ENCODE measurements at places on chromosomes 5 and 9.

GRCh38 chr5:115097236-115097635, 72.5 kb downstream of the TRIM36 start:
- DNase-seq: no peak

- DNase-seq: no peak
Measured at GRCh38 chr9:136347472-136348256, 15.9 kb downstream of the DNLZ start.

GRCh38 chr5:67350185-67350584, 153.6 kb upstream of the CD180 start:
- DNase-seq: no peak

DNA sequence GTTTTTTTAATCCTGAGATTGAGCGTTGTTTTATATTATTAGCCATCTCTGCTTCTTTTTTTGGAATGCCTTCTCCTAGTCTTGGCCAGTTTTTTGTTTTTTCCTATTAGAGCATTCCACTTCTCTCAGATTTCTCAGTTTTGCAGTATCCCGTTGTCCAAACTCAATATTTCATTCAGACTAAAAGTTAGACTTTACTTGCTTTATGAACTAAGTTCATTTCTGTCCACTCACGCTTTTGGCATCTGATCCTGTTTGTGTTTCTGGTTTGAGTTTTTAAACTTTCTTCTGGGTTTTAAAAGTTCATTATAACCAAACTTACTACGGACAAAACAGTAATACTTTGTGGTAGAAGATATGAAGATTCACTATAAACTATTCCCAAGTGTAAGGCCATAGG, 288.3 kb upstream of the MPDZ start:
- DNase-seq: no peak

DNA sequence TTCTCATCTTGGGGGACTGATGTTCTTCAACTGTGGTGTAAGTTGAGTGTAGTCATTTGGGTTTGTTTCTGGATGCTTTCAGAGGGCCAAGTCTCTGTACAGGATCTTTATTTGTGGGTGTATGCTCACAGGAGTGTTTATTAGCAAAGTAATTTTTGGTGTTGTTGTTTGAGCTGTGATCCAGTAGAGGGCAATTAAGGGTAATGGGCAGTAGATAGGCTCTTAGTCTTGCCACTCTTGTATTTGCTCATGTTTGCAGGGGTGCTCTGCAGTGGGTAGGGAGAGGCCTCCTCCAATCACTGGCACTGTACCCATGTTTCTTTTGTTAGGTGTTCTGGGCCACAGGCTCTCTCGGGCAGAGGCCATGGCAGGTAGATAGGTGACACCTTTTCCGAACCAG, 45.9 kb upstream of the ITGA2 start:
- no peak for DNase-seq

- DNase-seq: no peak
Measured at GRCh38 chr9:86774116-86774515, 173.2 kb downstream of the GAS1 start.
